ENCODE measurements at places on chromosomes 4 and X.

- no peak for DNase-seq
Observed at GRCh38 chrX:82081027-82081426, 879.1 kb downstream of the SH3BGRL start.

DNA sequence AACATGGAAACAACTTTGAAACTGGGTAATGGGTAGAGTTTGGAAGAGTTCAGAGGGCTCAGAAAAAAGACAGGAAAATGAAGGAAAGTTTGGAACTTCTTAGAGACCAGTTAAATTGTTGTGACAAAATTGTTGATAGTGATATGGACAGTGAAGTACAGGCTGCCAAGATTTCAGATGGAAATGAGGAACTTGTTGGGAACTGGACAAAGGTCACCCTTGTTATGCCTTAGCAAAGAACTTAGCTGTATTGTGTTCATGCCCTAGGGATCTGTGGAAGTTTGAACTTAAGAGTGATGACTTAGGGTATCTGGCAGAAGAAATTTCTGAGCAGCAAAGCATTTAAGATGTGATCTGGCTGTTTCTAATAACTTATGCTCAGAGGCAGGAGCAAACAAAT, 5.1 kb upstream of the ARL13A start:
- no peak for DNase-seq

DNA sequence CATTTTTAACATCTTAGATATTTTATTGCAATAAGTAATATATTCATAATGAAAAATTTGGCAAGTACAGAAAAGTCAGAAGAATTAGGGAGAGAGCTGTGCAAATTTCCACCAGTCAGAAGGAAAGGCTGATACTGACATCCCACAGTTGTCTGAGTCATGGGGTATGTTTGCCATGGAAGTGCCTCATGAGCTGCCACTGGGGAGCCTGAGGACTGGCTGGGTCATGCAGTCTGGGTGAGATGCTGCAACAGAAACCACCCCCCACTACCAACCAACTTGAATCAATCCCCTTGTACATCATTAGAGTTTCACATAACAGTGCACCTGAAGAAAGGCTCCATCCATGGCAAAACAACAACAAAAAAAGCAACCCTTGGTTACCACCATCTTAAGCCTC, 45.2 kb upstream of the ENPP6 start:
- DNase-seq: peak; percentile 43

GRCh38 chrX:64394059-64394873, 986 bp downstream of the MTMR8 start:
- DNase-seq: no peak

GRCh38 chrX:115023139-115023538, 5.7 kb upstream of the IL13RA2 start:
- DNase-seq: no peak

GRCh38 chrX:122666601-122667000, 517.5 kb upstream of the GRIA3 start:
- DNase-seq: no peak

- DNase-seq: no peak
Observed at GRCh38 chrX:9582956-9583355, 118.1 kb downstream of the TBL1X start.

DNA sequence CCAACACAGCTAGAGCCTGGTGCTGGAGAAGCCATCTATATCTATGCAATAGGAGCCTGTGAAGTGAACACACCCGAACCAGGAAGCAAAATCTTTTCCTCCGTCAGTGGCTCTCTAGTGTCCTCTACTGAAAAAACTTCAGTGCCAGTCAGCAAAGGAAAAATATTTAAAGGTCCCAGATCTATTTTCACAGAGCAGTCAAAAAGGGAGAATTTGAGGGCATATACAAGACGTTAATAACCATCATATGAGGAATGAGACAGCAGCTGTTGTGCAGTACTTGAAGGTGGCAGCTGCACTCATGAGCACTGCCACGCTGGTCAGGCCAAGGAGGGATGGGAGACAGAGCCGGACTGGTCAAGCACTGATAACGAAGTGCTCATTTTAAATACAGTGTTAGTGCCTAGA, 14.4 kb downstream of the MCUB start:
- no peak for DNase-seq

GRCh38 chr4:150425161-150425560, 156.8 kb upstream of the MAB21L2 start:
- DNase-seq: no peak

Measured in cardiac muscle cell (in vitro differentiated cells and primary cell).